ENCODE measurements at places on chromosomes 2 and 18.

- DNase-seq = no peak
These were observed 179.4 kb upstream of the CXCR4 start for GRCh38 chr2:136297312-136297711.

GRCh38 chr2:39845460-39846146 lies 66.5 kb upstream of the THUMPD2 start:
- DNase-seq = no peak

GRCh38 chr2:66698576-66699239 lies 263.8 kb downstream of the MEIS1 start:
- DNase-seq = no peak

GRCh38 chr2:191783416-191783815 lies 63.5 kb downstream of the CAVIN2 start:
- DNase-seq = no peak

- no peak for DNase-seq
These were observed 19.6 kb downstream of the B3GNT2 start for GRCh38 chr2:62215306-62216064.

DNA sequence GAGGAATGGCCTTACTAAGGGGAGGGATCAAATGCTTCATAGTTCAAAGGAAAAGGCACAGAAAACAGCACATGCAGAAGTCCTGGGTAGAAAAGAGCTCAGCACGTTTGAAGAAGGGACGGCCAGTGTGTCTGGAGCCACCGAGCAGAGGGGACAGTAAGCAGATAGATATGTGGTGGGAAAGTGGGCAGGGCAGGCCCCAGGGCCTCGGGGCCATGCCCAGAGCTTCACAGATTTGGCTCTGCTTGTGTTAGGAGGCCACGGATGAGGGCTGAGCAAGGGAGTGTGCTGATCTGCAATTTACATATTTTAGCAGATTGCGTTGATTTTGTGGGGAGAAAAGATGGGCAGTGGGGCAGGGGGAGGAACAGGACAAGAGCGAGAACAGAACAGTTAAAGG lies 343.1 kb downstream of the LPIN1 start:
- no peak for DNase-seq

DNA sequence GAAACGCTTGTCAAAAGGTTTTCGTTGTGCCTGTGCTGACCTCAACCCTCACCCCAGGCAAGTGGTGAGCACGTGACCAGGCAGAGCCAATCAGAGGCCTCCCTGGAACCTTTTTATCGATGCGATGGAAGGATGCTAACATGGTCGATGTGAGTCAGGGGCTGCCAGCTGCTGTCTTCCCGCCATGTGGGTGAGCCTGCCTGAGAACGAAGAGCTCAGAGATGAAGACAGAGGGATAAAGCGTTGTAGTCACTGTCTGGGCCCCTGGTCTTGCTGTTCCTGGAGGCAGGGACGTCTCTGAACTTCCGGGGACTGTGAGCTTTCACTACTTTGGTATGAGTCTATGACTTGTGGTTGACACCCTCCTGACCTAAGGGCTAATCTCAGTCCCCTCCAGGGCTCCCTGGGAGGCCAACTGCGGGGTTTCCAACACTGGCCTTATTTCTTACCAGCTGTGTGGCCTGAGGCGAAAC lies 18.6 kb downstream of the DNMT3A start:
- no peak for DNase-seq

DNA sequence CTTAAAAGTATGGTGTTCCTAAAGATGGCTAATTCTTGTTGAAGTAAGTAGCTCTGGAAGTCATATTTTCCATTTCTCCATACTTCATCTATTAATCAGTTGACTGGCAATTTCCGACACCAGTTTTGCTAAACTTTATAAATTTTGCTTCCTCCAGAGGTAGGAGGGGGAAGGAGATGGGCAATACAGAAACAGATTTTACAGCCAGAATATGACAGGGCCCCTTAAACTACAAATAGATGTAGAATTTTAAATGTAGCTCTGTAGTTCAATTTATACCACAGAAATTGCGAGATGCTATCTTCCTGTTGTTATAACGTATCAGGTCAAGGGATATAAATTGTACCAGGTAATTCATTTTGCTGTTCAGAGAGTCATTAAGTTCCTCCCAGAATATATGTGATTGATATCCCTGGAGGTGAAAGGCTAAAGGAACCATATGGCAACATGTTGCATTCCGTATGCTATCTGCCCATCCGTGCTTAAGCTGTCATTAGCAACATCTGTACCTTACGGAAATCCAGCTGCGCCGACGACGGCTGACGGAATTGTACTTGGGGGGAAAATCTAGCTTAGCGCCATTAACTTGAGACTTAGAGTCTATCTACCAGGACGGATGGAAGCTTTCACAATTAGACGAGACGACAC lies 8.4 kb upstream of the NR4A2 start:
- no peak for DNase-seq

GRCh38 chr2:106061611-106062349 lies 132.3 kb downstream of the UXS1 start:
- no peak for DNase-seq
